NCI-H2081 (cell line): ENCODE measurements at places on chromosomes 2 and 18.

GRCh38 chr2:204657024-204657423 is 111.7 kb downstream of the PARD3B start:
- DNase-seq: no peak

DNA sequence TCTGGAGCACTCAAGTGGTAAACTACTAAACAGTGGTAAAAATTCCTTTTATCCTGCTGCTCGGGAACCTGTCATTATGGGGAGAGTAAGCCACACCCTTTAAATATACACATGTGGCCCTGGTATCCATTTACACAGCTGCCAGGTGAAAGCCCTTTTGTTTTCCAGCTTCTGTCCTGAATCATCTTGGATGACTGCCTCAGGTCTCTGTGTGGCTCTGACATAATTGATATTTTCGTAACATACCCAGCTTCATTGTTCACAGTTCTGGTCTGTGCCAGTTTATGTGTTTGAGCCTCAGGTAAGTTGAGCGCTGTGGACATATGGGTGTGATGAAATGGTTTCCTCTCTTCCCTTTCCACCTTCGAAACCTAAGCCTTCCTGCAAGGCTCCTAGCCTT is 15.7 kb upstream of the TTC39C start:
- DNase-seq: peak; percentile 99

DNA sequence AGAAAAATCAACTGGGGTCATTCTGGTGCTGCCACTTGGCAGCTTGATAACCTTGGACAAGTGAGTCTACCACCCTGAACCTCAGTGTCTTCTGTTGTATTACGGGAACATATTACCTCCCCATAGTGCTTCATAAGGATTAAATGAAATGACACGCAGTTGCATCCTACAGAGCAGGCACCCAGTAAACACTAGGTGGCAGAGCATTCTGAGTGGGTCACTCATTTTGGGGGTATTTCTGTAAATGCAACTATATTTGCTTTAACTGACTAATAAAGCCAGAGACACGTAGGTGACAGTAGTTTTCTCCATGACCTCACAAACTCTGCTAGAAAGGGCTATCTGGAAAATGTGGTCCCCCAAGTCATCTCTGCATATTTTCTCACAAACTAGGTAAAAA is 4.7 kb downstream of the CD226 start:
- no peak for DNase-seq

GRCh38 chr18:75783566-75784281 is 356.2 kb upstream of the SMIM21 start:
- no peak for DNase-seq

GRCh38 chr2:230600285-230600684 is 112.4 kb upstream of the CAB39 start:
- DNase-seq: no peak

DNA sequence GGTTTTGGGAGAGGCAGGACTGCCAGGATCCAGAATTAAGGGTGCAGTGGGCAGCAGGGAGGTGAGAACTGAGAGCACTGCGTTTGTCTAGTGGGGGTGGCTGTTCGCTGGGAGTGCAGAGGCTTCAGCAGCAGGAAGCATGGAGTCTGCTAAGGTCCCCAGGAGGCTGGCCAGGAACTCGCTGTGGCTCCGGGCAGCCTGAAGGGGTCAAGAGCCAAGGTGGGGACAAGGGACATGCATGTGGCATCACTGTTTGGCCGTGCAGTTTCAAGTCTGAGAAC is 43.2 kb upstream of the SEMA4C start:
- DNase-seq: no peak

DNA sequence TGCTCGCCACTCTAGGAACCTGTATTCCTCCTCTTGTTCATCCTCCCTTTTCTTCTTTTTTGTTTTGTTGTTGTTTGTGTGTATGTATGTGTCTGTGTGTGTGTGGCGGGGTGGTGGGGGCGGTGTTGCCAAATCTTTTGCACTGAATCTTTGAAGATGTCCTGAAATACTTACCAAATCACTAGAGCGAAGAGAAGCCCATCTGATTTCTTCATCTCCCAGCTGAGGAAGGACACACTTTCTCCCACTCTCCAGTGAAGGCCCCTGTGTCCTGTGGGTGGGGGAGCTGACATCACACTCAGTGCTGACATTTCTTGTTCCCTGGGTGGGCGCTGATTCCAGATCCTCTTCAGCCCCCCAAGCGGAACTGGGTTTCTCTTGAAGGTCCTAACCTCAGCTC is 74.5 kb downstream of the NEDD4L start:
- DNase-seq: no peak
